ENCODE measurements at places on chromosomes 1 and 21. TPM values are rescaled to one million over a fixed set of nuclear protein-coding genes. Genes with fewer than 3 reads are reported as not detected.

The ANGPTL7 gene
- total RNA-seq: 33.2 TPM

The C1orf210 gene
- total RNA-seq: 0.44 TPM

The LCE1A gene
- total RNA-seq: not detected

The PDE9A gene
- total RNA-seq: 23.3 TPM

The CD53 gene
- total RNA-seq: 11.1 TPM

The NHLH1 gene
- total RNA-seq: 2.7 TPM

The SH2D5 gene
- total RNA-seq: 0.49 TPM

The RHBDL2 gene
- 0.49 TPM for total RNA-seq

The ZNF687 gene
- total RNA-seq: 46.3 TPM

The SH3BGR gene
- total RNA-seq: 15.6 TPM

The TMIGD3 gene
- total RNA-seq: 1.2 TPM

The KIF26B gene
- total RNA-seq: 10.1 TPM

The EFNA3 gene
- total RNA-seq: 5.8 TPM

The S100A8 gene
- 23.5 TPM for total RNA-seq

The IL20 gene
- total RNA-seq: not detected

The FLG gene
- 1.3 TPM for total RNA-seq

The OR2C3 gene
- total RNA-seq: not detected

The PTPN7 gene
- 1.3 TPM for total RNA-seq

The AIRE gene
- total RNA-seq: 0.27 TPM

The LRIF1 gene
- total RNA-seq: 15.5 TPM

Measured in camera-type eye (tissue), 1 donor.